ENCODE measurements at places on chromosomes 3 and 15.
A peak's percentile ranks its signal among the peaks of the same experiment; 100 is the strongest.

DNA sequence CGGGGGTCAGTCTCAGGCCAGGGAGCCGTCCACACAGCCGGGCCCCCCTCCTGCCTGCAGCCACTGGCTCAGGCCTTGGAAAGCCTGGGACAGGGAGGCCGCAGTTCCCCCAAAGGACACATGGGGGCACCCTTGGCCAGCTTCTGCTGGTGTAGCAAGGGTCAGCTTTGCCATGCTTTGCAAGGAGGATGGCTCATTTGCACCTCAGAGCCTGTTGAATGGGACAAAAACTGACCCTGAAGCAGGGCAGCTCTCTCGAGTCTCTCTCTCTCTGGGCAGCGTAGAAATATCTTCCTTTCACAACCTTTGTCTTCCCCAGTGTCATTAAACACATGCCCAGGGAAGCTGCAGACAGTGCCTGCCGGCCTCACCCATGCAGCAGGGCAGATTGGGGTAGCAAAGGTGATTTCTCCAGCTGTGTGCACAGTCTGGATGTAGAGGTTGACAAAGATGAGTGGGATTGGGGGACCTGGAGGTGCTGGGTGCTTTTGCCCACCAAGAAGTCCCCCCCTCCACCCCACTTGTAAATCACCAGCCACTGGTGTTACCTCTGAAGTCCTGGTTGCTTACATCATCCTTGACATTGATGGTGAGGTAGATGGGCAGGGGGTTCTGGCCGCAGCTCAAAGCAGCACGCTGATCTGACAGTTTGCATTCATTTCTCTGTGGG is 17.4 kb upstream of the EHD4 start:
- DNase-seq, result peak; percentile 75

- peak; percentile 65 for DNase-seq
Observed at GRCh38 chr3:8324747-8325146, 176.9 kb upstream of the LMCD1 start.

GRCh38 chr3:34837848-34838741 is 801.2 kb upstream of the ARPP21 start:
- DNase-seq, result no peak

- DNase-seq, result no peak
Observed at GRCh38 chr15:42356851-42357250, 2.5 kb upstream of the CAPN3 start.

DNA sequence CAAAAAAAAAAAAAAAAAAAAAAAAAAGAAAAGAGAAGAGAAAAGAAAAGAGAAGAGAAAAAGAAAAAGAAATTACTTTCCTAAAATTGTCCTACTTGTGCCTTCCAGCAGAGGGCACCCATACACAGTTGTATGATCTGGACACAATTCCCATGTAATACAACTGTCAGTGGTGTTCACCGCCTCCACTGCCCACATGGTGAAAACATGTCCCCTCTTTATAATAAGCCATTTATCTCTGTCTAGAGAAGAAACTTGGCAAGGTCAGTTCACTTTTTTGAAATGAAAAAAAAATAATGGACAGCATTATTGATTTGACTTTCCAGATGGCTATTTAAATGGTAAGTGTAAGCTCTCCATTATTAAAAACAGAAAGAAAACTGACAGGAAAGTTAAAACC is 459.4 kb downstream of the GBE1 start:
- DNase-seq, result peak; percentile 56

DNA sequence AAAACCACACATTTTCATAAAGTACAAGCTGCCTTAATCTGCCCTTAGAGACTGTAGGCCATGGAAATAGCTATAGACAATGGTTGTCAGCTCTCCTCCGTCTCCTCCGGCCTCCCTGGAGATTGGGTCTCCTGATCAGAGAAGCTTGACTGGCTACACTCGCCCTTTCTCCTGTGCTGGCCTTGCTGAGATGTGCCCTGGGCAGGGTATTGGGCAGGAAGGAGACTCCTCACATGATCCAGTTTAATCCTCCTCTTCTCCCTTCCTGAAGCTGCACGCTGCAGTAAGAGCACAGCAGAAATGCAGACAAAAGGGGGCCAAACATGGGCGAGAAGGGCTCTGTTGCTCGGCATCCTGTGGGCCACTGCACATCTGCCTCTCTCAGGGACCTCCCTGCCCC is at the start of gene SLC24A5:
TSS of gene SLC24A5 (plus strand) at position 246 of the 400 bp plus-strand sequence. CDS start at position 301, 55 bp downstream.
- DNase-seq, result no peak

GRCh38 chr15:26929588-26929987 is 41.4 kb upstream of the GABRG3 start:
- DNase-seq, result no peak

- DNase-seq, result peak; percentile 49
Observed at GRCh38 chr15:89690276-89691218, at the start of the genes PEX11A and WDR93. Gene PEX11A, minus strand, starts transcription at chr15:89690754. Its CDS starts 122 bp downstream, at chr15:89690632. Gene WDR93, plus strand, starts transcription at chr15:89690811. Its CDS starts 10,936 bp downstream, at chr15:89701747.

DNA sequence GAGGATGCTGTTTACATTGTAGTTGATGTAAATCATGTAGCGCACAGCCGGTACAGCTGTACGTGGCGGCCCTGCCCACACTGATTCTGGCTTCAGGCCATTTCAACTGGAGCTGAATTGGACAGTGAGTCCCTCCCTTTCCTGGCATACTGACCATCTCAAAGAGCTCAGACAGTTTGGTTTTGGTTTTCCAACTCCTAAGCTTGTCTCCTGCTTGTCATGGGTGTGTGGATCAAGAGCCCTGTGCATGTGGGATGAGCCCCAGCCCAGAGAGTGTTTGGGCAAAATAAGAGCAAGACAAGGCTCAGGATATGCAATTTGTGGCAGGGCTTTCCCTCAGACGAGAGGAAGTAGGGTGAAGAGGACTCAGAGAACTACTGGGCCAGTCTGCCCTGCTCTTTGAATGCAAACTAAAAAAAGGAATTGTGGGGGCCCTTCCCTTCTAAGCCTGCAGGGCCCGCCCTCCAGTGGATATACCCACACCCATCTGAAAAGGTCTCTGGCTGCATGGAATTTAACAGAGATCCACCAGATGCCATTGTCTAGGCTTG is 13.3 kb downstream of the ITGA11 start:
- DNase-seq, result peak; percentile 59

DNA sequence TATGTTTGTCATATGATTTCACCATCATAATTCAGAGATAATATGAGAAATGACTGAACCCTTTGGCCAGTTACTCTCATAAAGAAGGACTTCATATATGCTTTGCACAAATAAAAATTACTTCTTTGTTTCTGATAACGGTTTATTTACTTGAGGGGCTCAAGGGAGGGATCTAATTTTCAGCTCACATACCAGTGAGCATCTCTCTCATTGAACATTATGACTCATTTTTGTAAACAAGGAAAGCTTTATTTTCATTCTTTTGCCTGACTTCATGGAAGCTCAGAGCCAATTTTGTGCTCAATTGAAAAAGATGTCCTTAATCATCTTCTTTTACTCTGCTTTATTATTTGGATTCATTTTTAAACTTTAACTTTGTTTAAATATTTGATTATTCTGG is 5.8 kb downstream of the NLGN1 start:
- DNase-seq, result no peak

GRCh38 chr3:89908711-89909213 is 801.3 kb downstream of the EPHA3 start:
- no peak for DNase-seq

GRCh38 chr3:186374376-186374775 is 12.3 kb upstream of the DGKG start:
- no peak for DNase-seq

DNA sequence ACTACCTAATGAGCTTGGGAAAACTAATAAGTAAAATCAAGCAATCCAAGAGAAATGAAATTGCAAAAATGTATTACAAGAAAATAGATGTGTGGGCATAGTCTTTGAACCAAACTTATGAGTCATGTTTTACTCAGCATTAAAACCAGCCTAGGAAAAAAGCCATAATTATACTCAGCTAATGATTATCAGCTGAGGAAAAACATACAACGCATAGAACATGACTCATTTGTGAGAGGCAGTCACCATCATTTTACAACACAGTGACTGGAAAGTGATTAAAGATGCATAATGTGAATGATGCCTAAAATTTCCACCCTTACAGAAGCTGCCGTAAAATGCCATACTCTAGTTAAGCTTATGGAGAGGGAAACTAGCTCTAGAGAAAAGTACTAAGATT is 238.0 kb upstream of the EOMES start:
- DNase-seq, result no peak

DNA sequence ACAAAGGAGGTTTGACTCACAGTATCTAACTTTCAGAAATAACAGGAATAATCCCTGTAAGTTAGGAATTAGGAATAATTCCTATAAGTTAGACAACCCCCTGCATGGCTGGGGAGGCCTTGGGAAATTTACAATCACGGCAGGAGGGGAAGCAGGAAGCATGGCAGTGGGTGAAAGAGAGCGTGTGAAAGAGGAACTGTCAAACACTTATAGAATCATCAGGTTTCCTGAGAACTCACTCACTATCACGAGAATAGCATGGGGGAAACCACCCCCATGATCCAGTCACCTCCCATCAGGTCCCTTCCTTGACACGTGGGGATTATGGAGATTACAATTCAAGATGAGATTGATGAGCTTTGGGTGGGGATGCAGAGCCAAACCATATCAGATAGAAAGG is 385.5 kb downstream of the IL20RB start:
- no peak for DNase-seq

All from brain microvascular endothelial cell (primary cell).